Cardiac muscle cell (in vitro differentiated cells and primary cell): ENCODE measurements at places on chromosomes 2 and 18. TPM values are rescaled to one million over a fixed set of nuclear protein-coding genes. Genes with fewer than 3 reads are reported as not detected.

DNA sequence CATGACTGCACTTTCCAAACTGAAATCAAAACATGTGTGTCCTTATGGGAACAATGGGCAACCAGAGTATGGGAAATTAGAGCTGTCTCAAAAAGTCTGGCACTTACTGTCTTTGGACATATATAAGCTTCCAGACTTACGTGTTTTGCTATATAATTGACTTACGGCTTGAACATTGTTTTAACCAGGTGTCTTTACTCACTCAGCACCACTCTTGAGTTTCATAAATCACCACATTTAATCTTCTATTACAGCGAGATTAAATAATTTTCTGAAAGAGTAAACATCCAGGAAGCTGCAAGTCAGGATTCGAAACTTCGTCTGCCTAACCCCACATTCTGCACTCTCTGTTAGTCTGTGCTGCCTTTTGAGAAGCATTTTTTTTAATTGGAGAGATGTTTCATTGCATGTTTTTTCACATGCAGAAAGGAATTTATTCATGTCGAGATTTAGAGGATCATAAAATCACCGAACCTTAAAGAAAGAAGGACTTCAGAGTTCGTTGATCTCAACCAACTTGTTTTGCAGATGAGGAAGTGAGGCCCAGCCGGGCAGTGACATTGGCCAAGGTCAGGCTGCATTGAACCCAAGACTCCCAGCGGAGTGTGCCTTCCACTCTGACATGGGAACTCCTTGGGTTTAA is 137.3 kb downstream of the SETBP1 start:
- DNase-seq: no peak
- H3K4me1 ChIP-seq: peaks cover 19% of the 10 kb centered on the region
- H3K36me3 ChIP-seq: no peaks in the 10 kb centered on the region
- H3K27ac ChIP-seq: no peak overlapping the region

DNA sequence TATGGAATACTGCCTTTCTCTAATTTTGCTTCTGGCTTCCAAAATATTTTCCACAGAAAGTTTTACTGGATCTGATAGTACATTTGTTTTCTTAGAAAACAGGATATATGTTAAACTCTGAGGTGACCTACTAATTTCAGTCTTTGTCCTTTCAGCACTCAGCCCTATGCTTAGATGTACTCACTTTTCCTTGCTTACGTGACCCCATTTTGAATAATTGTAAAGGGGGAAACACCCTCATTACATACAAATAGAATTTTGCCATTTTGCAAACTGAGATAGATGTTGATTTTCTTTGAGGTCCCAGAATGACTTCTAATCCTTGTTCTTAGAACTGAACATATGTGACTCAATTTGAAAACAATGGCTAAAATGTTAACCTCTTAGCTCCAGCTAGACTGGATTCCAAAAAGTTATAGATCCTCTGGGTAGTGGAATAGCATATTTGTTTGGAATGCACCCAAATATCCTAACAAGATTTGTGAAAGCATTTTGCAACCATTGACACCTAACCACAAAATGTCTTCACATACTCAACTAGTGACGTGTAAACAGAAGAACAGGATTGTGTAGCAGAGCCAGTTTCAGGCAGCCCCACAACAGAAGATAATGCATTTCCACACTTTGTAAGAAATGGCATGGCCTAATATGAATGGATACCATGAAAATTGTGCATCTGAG is 44.8 kb upstream of the EHBP1 start:
- no peaks in the 10 kb centered on the region for H3K27me3 ChIP-seq
- no peak overlapping the region for H3K27ac ChIP-seq
- no peak overlapping the region for H3K4me3 ChIP-seq

ERBB4 gene
- 42.1 and 54.6 TPM in 2 replicates for polyA plus RNA-seq

STAT4 gene
- polyA plus RNA-seq: 0.31 and 0.87 TPM in 2 replicates

MAPK4 gene
- polyA plus RNA-seq: 36.9 and 45.4 TPM in 2 replicates
